ENCODE measurements at places on chromosomes 4 and X.
A peak's percentile ranks its signal among the peaks of the same experiment; 100 is the strongest.

GRCh38 chr4:62531264-62531663, 1331.1 kb downstream of the ADGRL3 start:
- DNase-seq = no peak

DNA sequence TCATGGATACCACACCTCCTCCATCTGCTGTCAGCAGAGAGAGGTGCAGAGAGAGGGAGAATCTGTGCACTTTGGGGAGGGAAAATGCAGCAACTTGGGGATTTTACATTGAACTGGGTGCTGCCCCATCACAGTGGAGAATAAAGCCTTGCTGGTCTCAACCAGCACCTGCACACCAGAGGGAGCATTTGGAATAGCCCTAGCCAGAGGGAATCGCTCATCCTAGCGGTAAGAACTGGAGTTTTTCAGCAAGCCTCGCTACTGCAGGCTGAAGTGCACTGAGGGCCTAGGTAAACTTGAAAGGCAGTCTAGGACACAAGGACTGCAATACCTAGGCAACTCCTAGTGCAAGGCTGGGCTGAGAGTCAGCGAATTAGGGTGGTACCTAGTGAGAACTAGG, 148.7 kb downstream of the KDR start:
- no peak for DNase-seq

DNA sequence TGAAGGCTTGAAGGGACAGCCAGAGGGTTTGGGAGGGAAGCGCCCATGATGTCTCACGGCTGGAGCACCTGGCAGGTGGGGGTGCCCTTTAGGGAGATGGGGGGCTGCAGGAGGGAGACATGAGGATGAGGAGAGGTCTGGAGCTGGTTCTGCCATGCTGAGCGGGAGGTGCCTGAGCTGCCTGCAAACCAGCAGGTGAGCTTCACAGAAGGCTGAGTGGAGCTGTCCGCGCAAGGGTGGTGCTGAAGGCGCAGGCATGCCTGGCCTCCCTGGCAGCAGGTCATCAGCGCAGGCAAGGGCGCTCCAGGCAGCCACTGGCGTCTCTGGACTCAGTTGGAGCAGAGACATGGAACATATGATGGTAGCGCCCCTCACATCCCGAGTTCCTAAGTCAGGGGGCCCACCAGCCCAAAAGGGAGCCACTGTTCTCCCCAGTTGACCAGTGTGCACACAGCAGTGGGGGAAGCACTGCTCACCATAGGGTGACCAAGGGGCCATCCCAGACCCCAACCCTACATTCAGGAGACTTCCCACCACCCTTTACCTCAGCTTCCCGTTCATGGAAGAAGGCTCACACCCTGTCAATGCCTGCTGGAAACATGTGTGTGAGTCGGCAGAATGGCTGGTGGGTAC, 25.8 kb downstream of the ADRA2C start:
- no peak for DNase-seq

- no peak for DNase-seq
Measured at GRCh38 chrX:19789782-19790181, 97.6 kb downstream of the SH3KBP1 start.

DNA sequence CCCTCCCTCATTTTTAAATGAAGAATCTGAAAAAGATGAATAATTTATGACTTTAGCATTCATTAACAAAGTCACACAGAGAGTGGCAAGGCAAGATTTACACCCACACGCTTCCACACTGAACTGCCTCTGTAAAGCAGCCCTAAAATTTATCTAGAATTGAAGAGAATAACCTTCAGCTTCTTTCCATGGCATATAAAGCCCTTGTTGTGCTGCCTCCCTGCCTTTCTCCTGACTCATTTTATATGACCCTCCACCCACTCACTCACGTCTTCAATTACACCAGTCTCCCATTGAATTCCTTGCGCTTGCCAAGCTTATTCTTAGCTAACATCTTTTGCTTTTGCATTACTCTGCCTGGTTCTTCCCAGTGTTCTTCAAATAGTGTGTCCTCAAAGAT, 2649.3 kb downstream of the PCDH7 start:
- DNase-seq = peak; percentile 23

DNA sequence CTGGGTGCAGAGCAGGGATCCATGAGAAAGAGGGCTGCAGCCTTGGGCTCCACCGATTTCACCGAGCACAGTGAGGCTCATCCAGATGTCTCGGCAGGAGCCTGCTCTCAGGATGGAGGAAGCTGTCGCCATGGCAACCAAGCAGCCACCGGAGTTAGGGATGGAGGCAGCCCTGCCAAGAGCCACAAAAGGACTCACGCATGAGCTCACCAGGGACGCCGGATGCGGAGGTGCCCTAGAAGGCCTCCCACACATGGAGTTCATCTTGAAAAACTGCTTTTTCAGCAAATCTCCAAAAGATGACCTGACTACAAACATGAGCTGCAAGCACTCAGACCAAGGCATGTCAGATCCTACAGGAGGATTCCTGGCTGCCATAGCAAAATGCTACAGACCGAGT, 90.7 kb downstream of the WFS1 start:
- DNase-seq = no peak

GRCh38 chrX:6067600-6067999, 161.1 kb downstream of the NLGN4X start:
- no peak for DNase-seq

GRCh38 chrX:32183066-32183465, 1028.3 kb downstream of the DMD start:
- DNase-seq = no peak

DNA sequence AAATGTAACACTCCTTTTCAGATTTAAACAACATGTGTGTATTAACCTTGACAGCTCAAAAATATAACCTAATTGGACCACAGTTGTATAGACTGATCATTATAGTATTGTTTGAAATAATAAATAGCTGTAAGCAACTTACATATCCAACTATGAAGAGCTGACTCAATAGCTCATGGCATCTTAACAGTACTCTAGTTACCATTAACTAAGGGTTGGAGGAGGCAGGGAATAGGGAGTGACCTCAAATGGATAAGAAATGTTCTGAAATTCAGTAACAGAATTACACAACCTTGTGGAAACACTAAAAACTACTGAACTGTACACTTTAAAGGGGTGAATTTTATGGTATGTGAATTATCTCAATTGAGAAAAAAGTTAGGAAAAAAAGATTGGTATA, 136.5 kb upstream of the CPEB2 start:
- no peak for DNase-seq

GRCh38 chr4:37737466-37737865, 51.3 kb upstream of the RELL1 start:
- peak; percentile 26 for DNase-seq

DNA sequence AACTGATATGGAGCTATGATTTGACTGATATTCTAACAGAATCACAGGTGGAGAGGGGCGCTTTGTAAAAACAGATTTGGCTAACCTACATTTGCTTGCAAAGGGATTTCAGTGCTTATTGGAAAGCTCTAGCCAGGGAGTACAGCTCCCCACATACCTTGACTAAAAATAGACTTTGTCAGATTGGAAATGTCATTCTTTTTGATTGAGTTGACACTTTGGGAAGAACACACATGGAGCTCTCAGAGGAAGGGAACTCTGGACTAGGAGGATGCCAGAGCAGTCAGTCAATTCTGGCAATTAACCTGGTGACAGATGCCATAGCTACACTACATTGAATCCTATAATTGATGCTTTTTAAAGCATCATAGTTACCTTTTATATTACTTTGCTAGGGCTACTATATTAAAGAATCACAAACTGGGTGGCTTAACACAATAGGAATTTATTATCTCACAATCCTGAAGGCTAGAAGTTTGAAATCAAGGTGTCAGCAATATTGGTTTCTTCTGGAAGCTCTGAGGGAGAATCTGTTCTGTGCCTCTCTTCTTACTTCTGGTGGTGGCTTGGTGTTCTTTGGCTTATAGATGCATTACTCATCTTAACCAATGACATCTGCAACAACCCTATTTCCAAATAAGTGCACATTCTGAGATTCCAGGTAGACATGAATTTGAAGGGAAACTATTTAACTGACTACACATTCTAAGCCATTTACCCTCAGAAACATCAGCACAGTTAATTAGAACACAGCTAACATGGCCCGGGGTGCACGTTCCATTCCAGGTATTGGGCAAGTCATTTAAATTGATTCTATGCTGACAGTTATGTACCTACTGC, 8.4 kb upstream of the HERC3 start:
- DNase-seq = no peak

- DNase-seq = no peak
Measured at GRCh38 chr4:182219411-182220056, 23.7 kb upstream of the TENM3 start.

GRCh38 chr4:40822420-40823166, 72.8 kb downstream of the NSUN7 start:
- DNase-seq = no peak
